Bronchial smooth muscle cell (primary cell): ENCODE measurements at places on chromosomes 2 and 18. TPM values are rescaled to one million over a fixed set of nuclear protein-coding genes. Genes with fewer than 3 reads are reported as not detected.

The PID1 gene
- 38.8 and 47.7 TPM in 2 replicates for total RNA-seq

The ABHD3 gene
- total RNA-seq = 2.4 and 8.0 TPM in 2 replicates

The MALT1 gene
- total RNA-seq = 10.2 and 13.9 TPM in 2 replicates

The CFAP221 gene
- total RNA-seq = not detected in 2 replicates

The PKDCC gene
- total RNA-seq = 30.3 and 53.1 TPM in 2 replicates

The DNER gene
- 0.60 and 2.8 TPM in 2 replicates for total RNA-seq

The TAF4B gene
- 0.79 and 1.8 TPM in 2 replicates for total RNA-seq

The STK39 gene
- total RNA-seq = 10.3 and 11.7 TPM in 2 replicates

The VAMP5 gene
- total RNA-seq = 32.5 and 62.6 TPM in 2 replicates
